ENCODE measurements at places on chromosomes 1 and 21.

DNA sequence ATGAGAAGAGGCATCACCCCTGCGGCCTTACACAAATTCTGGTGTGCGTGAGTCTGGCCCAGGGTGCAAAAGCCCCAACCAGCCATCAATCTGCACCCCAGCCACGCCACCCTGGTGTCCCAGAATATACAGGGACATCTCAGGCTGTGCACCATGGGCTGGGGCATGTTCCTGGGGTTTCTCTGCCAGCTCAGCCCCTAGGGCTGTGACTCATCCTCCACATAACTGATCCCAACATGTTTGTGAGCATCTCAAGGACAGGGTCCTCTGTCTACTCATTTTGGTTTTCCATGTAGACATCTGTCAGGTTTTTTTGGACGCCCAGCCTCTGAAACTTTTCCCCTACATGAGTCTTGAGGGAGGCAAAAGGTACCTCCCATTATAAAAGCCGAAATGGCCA lies 511 bp downstream of the ZNF683 start:
- no peak for DNase-seq

- DNase-seq: peak; percentile 85
These were observed 9.4 kb downstream of the OXCT2 start for GRCh38 chr1:39761557-39762260.

- no peak for DNase-seq
These were observed 20.8 kb upstream of the SCYL3 start for GRCh38 chr1:169914531-169914930.

- no peak for DNase-seq
These were observed 12.2 kb upstream of the CLDN19 start for GRCh38 chr1:42752284-42752683.

DNA sequence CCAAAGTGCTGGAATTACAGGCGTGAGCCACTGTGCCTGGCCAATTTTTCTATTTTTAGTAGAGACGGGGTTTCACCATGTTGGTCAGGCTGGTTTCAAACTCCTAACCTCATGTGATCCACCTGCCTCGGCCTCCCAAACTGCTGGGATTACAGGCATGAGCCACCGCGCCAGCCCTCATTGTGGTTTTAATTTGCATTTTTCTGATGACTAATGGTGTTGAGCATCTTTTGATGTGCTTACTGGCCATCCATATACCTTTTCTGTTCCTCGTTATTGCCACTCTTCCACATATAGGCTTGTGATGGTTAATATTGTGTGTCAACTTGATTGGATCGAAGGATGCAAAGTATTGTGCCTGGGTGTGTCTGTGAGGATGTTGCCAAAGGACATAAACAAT lies 17.4 kb upstream of the ENAH start:
- DNase-seq: no peak

- no peak for DNase-seq
These were observed 64.9 kb downstream of the RGS13 start for GRCh38 chr1:192700834-192701271.

DNA sequence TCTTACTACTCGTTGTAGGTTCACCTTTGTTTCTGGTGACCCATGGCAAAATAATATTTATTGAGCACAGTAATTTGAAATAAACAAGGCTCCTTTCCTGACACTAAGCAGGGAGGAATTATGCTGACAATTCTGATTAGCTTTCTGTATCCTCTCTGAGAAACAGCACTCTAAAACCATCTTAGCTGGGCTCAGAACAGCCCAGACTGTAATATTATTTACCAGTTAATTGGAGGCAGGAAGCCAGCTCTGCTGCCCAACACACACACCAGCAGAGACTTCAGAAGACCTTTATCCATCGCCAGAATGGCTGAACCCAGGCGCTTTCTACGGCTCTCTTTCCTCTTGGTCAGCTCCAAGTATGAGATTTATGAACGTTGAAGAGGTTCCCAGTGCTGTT lies 77.6 kb upstream of the FMN2 start:
- DNase-seq: no peak

DNA sequence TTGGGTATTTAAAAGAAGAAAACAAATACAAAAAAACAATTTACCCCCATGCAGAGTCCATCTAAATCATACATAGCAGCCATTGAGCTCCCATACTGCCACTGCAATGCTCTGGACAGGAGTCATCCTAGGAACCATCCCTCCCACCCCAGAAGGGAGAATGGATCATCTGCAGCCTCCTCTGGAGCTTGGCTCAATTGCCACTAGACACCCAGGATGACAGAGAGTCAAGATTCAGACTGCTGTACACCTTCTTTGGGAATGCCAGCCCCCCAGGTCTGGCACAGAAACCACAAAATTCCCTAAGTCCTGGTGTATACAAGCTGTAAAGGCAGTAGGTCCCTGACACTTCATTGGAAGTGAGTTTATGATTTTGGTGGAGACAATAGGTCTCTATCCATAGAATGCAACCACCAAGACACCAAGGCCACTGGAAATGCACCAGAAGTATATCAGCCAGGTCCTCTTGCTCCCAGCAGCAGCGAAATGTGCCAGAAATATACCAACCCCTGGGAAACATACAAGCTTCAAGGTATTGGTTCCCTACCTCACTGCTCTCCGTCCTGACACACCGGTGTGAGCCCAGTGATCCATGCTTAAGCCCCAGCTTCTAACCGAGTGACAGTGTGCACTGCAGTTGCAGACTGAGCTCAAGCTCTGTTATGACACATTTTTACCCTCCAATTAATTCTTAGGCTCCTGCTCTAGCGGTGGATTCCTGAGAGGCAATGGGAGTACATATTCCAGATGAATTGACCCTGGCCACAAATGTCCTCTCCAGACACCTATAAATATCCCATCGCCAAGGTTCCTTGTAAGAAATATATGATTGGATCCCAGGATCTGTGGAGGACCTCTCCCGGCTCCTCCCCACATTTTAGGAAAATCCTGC lies 4.4 kb downstream of the TAL1 start:
- DNase-seq: no peak

DNA sequence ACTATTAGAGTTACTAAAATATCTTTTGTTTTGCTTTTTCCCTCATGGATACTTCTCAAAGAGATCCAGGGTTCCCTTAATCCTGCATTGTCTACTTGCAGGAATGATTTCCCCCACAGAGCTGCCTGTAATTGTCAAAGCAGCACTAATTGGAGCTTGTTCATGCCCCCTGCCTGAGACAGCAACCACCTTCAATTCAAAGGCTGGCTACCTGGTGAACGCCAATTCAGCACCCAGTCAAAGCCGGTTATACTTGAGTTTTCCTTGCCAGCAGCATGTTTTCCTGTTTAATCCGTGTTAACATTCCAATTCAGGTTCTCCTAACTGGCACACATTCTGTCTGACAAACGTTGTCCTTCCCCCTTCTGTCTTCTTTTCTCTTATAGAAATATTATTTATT lies 382.9 kb downstream of the NTNG1 start:
- no peak for DNase-seq

- no peak for DNase-seq
These were observed 45.4 kb downstream of the SKI start for GRCh38 chr1:2273401-2274090.

DNA sequence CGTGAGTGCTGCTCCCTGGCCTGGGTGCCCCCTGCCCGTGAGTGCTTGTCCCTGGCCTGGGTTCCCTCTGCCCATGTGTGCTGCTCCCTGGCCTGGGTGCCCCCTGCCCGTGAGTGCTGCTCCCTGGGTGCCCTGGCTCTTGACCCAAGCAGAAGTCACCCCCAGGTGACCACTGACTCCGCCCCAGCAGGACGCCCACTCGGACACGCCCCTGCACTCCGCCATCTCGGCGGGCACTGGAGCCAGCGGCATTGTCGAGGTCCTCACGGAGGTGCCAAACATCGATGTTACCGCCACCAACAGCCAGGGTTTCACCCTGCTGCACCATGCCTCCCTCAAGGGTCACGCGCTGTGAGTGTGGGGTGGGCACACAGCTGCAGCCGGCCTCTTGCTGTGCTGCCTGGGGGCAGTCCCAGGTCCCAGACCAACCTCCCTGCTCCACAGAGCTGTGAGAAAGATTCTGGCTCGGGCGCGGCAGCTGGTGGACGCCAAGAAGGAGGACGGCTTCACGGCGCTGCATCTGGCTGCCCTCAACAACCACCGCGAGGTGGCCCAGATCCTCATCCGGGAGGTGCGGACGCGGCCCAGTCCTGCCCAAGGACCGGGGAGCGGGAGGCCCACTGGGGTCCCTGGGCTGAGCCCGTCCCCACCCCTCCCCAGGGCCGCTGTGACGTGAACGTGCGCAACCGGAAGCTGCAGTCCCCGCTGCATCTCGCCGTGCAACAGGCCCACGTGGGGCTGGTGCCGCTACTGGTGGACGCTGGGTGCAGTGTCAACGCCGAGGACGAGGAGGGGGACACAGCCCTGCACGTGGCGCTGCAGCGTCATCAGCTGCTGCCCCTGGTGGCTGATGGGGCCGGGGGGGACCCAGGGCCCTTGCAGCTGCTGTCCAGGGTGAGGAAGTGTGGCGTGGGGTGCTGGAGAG lies 3.9 kb upstream of the MMP23B start:
- DNase-seq: no peak

GRCh38 chr1:106921186-106921585 lies 135.3 kb upstream of the PRMT6 start:
- DNase-seq: no peak

GRCh38 chr1:175042650-175043049 lies 19.4 kb upstream of the MRPS14 start:
- DNase-seq: no peak

GRCh38 chr1:3533067-3534048 lies 78.0 kb downstream of the MEGF6 start:
- DNase-seq: no peak

DNA sequence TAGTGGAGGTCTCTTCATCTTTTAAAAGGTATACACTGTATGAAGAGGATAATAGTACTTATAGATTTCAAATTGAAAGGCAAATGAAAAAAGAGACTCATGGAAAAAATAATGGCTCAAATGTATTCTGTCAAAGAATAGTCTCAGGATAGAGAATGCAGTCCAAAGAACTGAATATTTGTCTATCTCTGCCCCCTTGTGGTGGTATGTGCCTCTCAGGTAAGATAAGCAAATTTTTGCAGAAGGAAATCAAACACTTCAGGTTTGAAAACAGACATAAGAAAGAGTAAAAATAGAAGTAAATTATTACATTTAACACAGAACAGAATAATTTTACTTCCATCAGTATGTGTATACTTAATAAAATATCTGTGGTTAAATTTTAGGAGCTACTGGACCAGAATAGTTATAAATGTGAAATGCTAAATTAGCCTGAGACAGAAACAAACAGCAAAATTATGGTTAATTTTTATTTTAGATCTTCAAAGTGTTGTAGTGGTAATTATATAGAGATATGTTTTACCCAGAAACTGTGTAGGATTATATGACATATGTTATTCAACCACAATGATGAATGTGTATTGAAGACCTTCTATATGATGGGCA lies 164.4 kb upstream of the PALMD start:
- peak; percentile 55 for DNase-seq

DNA sequence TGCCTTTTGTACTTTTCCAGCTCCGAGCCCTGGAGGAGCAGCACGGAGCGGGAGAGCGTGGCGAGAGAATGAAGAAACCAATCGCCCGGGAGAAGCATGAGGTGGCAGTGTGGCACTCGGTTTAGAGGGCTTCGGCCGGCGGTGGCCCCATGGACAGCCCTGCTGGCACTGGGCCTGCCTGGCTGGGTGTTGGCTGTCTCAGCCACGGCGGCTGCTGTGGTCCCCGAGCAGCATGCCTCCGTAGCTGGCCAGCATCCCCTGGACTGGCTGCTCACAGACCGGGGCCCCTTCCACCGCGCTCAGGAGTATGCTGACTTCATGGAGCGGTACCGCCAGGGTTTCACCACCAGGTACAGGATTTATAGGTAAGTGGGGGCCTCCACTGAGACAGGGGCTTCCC lies 59.0 kb downstream of the BRINP2 start:
- DNase-seq: no peak

Data from NCI-H2107 (cell line).